LoVo (cell line): ENCODE measurements at places on chromosomes 4 and X.
A peak's percentile ranks its signal among the peaks of the same experiment; 100 is the strongest.

GRCh38 chr4:131258361-131258760, 1890.7 kb upstream of the PCDH10 start:
- no peak for DNase-seq

GRCh38 chr4:65845199-65845773, 175.0 kb upstream of the EPHA5 start:
- DNase-seq, result no peak

DNA sequence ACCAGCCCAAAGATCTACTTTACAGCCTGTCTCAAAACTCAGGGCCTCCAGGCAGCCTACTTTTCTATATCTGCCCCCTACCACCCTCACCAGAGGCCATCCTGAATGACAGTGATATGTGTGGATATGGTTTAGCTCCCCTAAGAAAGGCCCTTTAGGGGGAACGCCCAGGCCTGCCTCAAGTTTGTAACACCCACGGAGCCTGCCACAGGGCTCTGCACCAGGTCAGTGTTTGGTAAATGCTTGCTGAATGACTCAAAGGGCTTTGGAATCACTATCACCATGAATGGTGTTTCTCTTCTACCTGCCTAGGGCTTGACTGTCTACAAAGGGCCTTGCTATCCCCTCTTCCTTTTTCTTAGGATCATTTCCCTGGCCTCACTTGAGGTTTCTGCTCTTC, 11.3 kb upstream of the LONRF3 start:
- no peak for DNase-seq

DNA sequence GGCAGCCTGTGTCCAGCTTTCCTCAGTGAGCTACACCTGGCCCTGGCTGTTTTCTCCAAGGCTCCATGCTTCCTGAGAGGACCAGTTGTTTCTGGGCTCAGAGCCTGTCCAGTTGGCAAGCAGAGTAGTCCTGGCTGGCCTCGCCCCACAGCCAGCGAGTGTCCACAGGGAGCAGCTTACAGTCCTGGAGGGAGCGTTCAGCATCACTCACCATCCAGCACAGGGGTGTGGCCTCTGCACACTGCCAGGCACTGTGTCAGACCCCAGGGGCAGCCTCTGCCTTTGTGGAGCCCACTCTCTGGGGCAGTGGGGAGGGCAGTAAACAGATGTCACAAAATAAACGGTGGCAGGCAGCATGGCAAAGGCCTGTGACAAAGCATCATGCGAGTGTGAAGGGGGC, 23.9 kb downstream of the EVC start:
- no peak for DNase-seq

- DNase-seq, result no peak
Observed at GRCh38 chrX:46611658-46612362, 38.2 kb downstream of the CHST7 start.

- no peak for DNase-seq
Observed at GRCh38 chr4:113707048-113707447, 54.5 kb downstream of the CAMK2D start.

GRCh38 chr4:81472281-81473182, 825 bp upstream of the RASGEF1B start:
- no peak for DNase-seq

GRCh38 chr4:152946446-152946845, 10.3 kb downstream of the FHDC1 start:
- no peak for DNase-seq

GRCh38 chr4:53119680-53120079, 246.2 kb downstream of the SCFD2 start:
- no peak for DNase-seq

GRCh38 chr4:114874321-114874720, 239.1 kb downstream of the NDST4 start:
- no peak for DNase-seq

- no peak for DNase-seq
Observed at GRCh38 chr4:53075162-53075785, 213.2 kb downstream of the RASL11B start.

DNA sequence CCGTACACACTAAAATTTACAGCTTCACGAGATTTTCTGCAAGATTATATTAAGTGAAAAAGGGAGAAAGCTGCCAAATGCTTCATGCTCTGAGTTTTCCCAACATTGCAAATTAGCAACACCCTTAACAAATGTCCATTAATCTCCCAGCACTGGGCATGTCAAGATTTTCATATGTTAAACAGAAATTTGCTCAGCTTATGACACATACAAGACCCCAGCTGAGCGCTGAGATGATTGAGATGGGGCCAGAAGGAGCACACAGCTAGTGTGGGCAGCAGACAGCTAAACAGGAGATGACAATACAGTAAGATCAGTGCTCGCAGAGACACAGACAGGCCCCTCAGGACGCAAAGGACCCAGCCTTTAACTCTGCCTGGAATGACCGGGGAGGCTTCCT, 208.8 kb downstream of the STK32B start:
- DNase-seq, result no peak

- DNase-seq, result no peak
Observed at GRCh38 chr4:126396703-126397102, 1081.9 kb downstream of the FAT4 start.

DNA sequence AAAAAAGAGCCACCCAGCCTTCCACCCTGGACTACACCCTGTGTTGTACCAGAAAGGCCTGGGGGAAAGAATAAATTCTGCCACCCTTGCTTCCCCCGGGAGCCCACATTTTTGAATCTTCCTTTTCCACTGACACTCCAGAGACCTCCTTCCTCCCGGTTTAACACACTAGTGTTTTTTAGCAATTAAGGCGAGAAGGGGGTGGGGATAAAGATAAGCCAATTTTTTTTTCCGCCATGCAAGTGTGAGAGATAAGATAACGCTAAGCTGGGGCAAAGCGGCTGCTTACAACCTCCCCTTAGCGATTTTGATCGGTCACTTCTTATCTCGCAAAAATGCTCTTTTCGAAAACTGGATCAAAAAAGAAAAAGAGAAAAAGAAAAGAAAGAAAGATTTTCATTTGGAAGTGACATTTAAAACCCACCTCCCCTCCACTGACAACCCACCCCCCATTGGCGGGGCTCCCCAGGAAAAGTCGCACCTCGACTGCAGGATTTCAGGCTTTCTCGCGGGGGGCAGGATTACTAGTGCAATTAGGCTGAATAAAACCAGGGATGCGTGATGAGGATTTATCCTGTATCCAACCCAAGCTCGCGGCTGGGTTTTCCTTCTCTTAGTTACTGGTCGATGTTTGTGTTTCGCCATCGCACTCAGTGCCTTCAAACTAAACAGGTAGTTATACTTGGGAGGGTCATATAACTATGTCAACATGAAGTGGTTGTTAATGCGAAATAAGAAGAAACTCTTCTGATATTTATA, 6.0 kb upstream of the BCOR start:
- no peak for DNase-seq

DNA sequence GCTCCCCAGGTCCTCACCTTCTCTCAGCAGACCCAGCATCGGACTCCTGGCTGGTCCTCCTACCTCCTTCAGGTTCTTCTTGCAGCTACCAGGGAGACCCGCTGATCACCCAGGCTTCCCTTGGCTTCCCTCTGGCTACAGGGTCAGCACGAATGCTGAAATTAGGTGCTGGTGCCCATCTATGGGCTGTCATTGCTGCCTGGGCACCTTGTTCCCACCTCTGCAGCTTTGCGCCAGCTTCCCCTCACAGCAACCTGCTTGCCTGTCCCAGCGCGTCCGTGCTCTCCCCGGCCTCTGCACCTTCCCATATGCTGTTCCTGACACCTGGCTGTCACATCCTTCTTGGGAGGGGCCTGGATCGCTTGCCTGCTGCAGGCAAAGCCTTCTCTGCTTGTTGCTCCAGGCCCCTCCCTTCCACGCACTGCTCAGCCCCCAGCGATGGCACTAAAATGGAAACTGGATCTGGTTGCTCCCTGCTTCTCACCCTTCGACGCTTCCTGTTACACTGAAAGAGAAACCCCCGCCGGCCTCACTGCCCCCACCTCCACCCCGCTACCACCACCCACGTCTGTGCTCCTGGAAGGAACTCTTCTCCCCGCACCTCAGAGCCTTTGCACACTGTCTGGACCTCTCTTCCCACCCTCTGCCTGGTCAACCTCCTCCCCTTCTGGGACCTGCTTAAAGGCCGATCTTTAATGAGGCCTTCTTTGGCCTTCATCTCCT, 22.2 kb downstream of the C4orf50 start:
- no peak for DNase-seq

GRCh38 chr4:111283066-111283677, 660.3 kb upstream of the PITX2 start:
- peak; percentile 65 for DNase-seq

- no peak for DNase-seq
Observed at GRCh38 chrX:132216283-132216682, 3.0 kb downstream of the RAP2C start.

DNA sequence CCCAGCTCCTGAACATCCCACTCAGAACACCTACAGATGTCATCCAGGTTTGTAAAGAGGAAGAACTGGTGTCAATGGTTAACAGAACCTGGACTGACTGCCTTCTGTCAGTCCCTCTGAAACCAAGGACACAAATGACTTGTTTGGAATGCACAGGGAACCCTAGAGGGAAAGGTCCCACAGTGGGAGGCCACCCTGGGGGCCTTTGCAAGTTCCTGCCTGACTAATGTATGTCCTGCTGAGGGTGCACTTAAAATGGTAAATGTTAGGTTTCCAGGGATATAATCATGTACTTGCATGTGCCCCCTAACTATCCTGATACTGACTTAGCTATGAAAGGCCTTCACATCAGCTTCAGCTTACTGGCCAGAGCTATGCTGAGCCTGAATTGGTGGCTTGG, 15.0 kb upstream of the XAGE2 start:
- DNase-seq, result no peak

GRCh38 chrX:5180135-5180741, 1048.4 kb downstream of the NLGN4X start:
- DNase-seq, result no peak

- no peak for DNase-seq
Observed at GRCh38 chrX:32871636-32872035, 339.7 kb downstream of the DMD start.

GRCh38 chr4:73853246-73853704, at the start of gene PF4V1:
Gene PF4V1, plus strand, starts transcription at chr4:73853296. Its CDS starts 67 bp downstream, at chr4:73853363.
- no peak for DNase-seq

DNA sequence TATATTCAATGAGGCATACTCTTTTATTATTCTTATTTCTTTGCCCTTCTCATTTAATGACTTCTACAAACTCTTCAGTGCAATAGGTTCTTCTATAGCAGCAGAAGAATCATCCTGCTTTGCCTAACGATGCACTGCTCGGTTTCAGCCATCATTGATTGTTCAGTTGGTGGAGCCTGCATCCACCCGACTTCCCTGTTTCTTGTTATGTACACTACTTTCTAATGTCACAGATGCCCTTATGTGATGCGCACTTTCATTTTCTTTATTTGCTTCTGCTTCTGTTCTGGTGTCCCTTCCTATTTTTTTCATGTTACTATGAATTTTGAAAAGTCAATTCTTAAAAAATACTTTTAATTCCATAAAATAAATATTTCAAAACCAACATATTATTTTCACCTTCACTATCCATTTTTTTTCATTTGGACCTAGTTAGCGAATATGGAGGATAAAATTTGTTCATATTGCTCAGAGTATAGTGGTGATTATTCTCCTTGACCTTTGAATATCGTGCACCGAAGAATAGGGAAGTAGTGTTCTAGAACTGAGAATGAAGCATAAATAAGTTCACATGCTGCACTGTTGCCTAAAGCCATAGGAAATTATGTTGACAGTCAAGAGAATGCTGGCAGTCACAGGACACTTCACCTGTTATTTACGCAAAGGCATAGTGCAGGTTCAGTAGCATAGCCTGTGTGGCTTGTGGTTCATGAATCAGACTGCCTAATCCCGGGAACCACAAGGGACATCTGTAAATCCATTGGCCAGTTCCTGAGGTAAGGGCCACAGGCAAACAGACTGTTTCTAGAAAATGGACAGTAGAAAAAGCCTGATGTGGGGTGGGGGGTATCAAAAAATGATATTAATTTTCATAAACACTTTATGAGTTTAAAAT, 21.3 kb upstream of the SFRP2 start:
- DNase-seq, result no peak

DNA sequence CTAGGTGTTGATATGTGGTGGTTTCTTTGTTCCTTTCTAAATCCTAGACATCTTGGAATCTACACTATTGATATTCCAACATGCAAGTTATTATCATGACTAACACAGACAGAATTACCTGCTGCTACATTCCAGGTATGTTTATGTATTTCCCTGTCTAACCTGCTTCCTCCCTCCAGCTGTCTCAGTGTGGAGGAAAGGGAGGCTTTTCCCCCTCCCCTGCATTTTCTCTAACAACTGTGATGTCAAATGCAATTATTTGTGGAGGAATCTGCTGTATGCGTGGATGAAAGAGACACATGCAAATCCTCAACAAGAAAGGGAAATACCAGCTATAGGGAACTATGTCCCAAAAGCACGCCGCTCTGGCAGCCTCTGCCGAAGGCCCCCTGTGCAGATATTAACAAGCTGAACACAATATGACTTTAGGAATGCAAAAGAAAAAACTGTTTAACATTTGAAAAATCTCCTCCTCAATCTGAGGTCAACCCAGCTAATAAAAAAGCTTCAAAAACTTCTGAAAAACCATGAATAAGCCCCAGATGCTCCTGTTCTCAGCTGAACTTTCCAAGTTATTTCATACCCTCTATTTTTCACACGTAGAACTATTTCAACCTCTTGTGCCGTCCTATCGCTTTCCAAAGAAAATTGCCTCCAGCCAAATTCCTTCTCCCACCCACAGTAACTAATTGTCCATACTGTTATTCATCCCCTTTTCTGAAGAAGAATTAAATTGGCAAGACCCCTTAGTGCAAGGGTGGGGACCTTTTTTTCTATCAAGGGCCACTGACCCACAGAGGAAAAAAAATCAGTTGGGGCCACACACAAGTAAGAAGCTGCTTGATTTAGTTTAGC, 225.1 kb upstream of the GPC4 start:
- DNase-seq, result no peak

DNA sequence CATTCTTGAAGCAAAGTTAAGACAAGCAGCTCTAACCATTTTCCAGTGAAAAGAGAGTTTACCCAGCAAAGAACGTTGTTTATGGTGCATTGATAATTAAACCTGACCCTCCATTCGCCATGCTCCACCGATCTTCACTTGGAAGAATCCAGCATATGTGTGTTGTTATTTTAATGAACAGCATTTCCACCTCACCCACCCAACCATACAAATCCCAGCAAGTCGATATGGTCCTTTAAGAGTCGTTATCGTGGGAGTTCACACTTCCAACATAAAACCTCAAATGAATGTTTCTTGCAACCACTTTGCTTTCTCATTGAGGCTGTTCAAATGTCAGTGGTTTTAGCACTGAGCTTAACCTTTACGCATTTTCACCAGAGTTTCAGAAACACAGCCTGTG, 147.4 kb upstream of the LDB2 start:
- no peak for DNase-seq

DNA sequence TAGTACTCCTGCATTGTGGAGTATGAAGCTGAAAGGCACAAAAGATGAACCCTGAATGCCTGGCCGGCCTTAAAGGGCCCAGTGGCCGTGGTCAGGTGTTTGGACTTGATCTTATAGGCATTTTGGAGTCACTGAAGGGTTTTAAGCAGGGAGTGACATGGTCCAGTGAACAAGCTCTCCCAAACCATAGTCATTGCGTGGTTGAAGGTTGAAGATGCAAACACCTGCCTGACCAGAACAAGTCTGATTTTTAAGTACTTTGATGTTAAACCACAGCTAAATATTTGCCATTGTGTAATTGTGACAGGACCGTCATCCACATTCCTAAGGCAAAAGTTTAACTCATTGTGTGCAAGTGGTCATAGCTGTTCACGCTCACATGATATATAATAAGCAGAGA, 3.3 kb downstream of the STK32B start:
- no peak for DNase-seq
